ENCODE measurements at places on chromosomes 13 and 19. TPM values are rescaled to one million over a fixed set of nuclear protein-coding genes. Genes with fewer than 3 reads are reported as not detected.

DNA sequence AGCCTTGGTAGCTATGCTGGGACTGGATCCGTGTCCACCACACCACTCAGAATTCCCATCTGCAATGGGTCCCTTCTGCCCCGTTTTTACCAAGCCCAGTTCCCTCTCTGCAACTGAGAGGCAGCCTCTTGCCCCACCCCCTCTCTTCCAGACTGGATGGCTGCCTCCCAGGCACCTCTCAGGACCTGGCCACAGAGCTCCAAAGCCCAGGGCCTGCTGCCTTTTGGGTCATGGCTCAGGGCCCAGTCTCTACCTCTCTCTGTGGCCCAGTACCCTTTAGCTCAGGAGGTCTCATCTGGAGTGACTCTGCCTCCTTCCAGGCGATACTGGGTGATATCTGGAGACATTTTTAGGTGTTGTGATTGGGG lies 10.3 kb upstream of the ZBTB7A start:
- no peak for DNase-seq

DNA sequence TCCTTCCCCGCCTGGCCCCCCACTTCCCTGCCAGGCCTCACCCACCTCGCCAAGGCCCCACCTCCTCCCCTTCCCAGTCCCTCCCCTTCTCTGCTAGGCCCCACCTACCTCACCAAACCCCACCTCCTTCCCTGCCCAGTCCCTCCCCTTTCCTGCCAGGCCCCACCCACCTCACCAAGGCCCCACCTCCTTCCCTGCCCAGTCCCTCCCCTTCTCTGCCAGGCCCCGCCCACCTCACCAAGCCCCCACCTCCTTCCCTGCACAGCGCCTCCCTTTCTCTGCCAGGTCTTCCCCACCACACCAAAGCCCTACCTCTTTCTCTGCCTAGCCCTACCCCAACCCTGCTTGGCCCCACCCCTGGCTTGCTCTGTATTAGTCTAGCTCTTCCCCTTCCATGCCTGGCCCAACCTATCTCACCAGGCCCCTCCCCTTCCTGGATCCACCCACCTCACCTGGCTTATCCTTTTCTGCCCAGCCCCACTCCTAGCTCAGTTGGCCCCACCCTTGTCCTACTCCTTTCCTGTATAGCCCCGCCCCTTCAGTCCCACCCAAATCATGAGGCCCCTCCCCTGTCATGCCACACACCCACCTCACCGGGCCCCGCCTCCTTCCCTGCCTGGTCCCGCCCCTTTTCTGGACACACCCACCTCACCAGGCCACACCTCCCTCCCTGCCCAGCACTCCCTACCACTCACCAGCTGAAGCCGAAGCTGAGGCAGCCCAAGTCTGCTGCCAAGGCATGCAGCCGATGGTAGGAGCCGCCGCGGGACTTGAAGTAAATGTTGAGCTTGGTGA lies 16.2 kb downstream of the CERS1 start:
- DNase-seq, result no peak

The CYSLTR2 gene
- not detected for total RNA-seq

The NRTN gene
- total RNA-seq, result 0.56 TPM
